ENCODE measurements at places on chromosomes 7 and 10.
A peak's percentile ranks its signal among the peaks of the same experiment; 100 is the strongest.

DNA sequence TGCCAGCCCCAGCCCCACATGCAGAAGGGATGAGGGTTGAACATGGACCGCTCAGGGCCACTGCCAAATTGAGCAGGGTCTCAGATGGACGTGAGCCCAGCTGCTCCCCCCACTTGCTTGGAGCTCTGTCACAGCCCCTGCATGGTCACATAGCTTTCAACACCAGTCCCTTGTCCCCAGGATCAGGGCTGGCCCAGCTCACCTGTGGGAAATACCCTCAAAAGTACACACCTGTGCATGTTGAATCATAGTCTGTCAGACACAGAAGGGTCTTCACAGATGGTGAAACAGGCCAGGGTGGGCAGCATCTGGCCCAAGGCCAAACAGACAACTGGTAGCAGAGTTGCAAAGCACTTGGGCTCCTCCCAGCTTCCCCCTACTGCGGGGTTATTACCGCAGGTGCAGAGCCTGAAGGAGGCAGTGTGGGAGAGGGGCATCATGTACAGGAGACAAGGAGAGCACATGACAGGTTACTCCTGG lies 77.6 kb upstream of the UNC5B start:
- DNase-seq: peak; percentile 27

- no peak for DNase-seq
These were observed 15.6 kb downstream of the RPA3 start for GRCh38 chr7:7702826-7703225.

GRCh38 chr10:102233997-102234396 lies 7.3 kb downstream of the PITX3 start:
- no peak for DNase-seq

DNA sequence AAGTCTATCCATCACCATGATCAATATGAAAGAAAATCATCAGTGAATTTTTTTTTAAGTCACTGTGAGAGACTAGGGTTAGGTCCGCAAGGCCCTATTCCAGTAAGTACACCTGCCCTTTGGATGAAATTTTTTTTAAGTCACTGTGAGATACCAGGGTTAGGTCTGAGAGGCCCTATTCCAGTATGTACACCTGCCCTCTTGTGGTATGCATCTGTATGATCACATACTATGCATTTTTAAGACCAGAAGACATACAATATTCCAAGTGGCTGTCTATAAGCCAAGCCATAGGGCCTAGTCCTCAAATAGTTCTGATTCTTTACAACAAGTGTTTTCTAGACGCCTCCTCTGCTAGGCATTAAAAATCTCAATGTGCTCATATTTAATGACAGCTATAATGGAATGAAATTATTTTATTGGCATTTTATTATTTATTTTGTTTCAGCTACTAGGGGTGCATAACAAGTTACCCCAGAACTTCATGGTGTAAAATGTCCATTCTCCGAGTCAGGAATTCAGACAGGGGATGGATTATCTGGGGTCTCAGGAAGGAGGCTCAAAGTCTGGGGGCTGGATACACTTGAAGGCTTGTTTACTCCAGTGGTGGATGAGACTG lies 53.1 kb downstream of the TEX36 start:
- DNase-seq: no peak

- no peak for DNase-seq
These were observed 10.3 kb downstream of the TBL2 start for GRCh38 chr7:73567846-73568685.

- DNase-seq: no peak
These were observed 5.8 kb upstream of the ATP6V0E2 start for GRCh38 chr7:149867762-149868622.

DNA sequence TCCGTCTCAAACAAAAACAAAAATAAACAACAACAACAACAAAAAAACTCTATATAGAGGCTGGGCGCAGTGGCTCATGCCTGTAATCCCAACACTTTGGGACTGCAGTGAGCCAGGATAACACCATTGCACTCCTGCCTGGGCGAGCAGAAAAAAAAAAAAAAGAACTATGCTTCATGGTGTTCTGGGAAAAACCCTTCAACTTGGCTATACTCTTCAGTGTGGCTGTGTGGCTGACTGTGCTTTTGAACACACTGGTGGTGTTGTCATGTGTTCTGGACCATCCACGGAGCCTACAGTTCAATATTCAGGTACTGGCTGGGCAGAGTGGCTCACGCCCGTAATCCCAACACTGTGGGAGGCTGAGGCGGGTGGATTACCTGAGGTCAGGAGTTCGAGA lies 26.5 kb downstream of the SNX8 start:
- DNase-seq: no peak

GRCh38 chr7:70406186-70406949 lies 725.6 kb upstream of the GALNT17 start:
- DNase-seq: no peak

DNA sequence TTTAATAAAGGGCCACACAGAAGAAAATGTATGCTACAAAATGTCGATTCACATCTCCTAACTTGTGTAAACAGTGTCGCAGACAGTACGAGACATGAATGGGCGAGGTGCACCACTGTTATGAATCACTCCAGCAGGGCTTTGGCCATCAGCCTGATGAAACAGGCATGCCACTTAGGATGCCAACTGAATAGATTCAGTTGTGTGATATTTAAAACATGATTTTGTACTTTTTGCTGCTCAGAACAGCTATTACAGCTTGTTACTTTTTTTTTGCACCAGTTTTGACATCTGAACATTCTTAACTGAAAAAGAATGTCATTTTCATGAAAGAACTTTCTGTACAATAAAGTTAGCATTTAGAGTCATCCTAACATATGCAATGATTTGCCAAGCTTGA lies 138.1 kb downstream of the VTI1A start:
- no peak for DNase-seq

- DNase-seq: no peak
These were observed 121.1 kb downstream of the HGF start for GRCh38 chr7:81648716-81649115.

- no peak for DNase-seq
These were observed 112.0 kb downstream of the PDE1C start for GRCh38 chr7:31958226-31958625.

GRCh38 chr7:28062197-28062991 lies 118.2 kb downstream of the JAZF1 start:
- DNase-seq: peak; percentile 66

DNA sequence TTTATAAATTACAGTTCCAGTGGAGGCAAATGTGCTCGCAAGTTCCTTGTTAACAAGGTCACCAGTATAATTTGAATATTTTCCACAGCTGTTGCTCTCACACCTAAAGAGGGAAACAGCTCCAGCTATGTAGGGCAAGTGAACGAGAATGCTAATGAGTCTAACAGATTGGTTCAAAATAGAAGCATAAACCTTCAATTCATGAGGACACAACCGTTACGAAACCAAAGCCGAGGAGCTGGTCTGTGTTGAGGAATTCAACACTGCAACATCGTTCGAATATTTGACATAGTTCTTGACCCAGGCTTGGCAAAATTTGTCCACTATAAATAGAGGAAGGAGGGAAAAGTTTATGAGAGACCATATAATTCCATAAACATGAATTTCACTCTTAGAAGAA lies 161.3 kb downstream of the KLF6 start:
- no peak for DNase-seq

GRCh38 chr7:1223196-1223981 lies 9.3 kb upstream of the UNCX start:
- DNase-seq: no peak

DNA sequence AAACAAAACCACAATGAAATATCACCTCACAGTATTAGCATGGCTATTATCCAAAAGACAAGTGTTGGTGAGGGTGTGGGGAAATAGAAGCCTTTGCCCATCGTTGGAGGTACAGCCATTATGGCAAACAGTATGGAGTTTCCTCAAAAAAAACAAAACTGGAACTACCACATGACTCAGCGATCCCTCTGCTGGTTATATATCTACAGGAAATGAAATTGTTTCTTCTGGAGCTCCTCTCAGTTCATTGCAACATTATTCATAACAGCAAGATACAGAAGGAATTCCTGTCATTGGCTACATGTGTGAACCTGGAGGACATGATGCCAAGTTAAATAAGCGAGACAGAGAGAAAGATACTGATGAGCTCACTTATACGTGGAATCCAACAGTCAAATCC lies 2.4 kb upstream of the UBE3C start:
- DNase-seq: no peak

DNA sequence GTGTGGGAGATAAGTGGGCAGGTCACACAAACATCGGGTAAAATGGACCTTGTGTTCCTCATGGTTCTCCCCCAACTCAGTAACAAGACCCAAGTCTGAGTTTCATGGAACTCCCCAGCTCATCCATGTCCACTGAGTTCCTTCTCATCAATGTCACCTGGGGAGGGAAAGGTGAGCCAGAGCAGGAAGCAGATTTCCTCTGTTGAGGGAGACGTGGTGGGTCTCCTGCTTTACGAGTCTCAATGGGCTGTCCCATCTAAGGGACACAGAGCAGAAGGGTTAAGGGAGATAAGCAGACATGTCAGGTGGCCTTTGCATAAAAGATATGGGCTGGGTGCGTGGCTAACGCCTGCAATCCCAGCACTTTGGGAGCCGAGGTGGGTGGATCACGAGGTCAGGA lies 56.5 kb upstream of the SORCS3 start:
- DNase-seq: no peak

GRCh38 chr7:5694221-5694754 lies 87.2 kb downstream of the RNF216 start:
- no peak for DNase-seq

DNA sequence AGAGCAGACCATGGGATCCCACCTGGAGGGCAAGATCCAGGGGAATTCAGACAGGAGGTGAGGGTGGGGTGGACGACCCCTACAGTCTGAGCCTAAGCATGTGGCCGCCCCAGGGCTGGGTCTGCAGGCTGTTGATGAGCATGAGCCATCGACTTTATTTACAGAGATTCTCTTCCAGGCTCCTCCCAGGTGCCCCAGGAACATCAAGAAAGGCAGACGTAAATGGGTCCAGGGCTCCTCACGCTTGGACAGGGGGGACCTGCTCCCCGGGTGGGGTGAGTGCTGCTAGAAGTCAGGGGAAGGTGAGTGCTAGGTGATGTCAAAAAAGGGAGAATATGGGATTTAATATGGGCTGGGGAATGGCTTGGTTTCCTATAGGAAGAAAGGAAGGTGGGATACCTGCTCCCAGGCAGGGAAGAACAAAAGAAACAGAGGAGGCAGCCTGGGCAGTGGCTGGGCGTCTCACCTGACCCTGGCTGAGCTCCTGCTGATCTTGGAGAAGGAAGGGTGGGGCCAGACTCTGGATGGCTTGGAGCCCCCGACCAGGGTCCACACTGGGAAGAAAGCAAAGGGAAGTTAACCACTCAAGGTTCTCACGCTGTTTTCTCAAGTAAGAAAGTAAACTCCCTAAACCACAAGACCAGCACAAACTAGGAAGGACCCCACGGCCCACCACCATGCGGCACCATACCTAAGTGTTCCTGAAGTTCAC lies 162.1 kb upstream of the SHH start:
- DNase-seq: no peak

DNA sequence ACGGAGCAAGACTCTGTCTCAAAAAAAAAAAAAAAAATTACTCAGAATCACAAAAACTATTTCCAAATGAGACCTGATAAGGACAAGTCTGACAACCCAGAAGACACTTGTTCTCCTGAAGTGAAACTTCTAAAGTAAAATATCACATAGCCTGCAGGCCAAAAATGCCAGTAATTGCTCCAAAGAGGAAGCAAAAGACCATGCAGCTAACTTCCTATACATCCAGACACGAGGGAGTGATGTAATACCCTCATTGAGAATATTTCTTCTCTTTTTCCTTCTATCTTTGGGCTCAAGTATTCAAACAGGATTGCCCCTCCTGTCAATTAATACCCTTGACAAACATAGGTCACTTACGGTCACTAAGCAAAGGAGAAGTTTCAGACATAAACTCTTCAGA lies 31.2 kb downstream of the ARMH3 start:
- no peak for DNase-seq

DNA sequence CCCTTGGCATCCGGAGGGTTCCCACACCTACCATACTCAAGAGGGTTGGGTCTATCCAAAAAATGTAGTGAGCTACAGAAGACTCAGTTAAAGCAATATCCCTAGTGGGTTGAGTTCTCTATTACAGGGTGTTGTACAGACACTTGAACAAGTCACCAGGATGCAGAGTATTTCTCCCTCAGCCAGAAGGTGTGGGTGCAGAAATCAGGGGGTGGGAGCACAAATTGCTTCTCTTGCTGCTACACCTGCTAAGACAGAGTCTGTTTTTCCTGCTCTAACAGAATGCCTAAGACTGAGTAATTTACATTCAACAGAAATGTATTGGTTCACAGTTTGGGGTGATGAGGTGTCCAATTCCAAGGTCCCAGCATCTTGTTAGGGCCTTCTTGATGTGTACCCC lies 433.4 kb downstream of the TCERG1L start:
- DNase-seq: no peak

- DNase-seq: no peak
These were observed 30.4 kb downstream of the VPS50 start for GRCh38 chr7:93262535-93262934.

- DNase-seq: no peak
These were observed 21.3 kb downstream of the ECHDC3 start for GRCh38 chr10:11763501-11763861.

GRCh38 chr7:31729195-31729804 lies 42.3 kb downstream of the PPP1R17 start:
- no peak for DNase-seq

DNA sequence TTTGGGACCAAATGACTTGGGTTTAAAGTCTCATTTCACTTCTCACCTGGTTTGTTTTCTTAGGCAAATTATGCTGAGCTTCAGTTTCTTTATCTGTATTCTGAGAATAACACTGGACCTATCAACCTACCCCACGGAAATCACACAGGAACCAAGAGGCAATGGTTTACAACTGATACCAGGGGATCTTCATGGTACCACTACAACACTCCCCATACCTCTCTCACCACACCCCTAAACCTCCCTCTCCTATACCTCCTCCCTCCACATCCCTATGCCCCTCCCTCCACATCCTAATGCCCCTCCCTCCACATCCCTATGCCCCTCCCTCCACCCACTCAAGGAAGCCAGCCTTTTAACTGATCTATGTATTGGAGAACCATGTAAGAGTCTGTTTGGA lies 9.9 kb downstream of the FAM204A start:
- DNase-seq: no peak

GRCh38 chr7:140350056-140350455 lies 48.3 kb downstream of the SLC37A3 start:
- DNase-seq: no peak

- peak; percentile 13 for DNase-seq
These were observed 25.6 kb upstream of the IL15RA start for GRCh38 chr10:6002809-6003510.

DNA sequence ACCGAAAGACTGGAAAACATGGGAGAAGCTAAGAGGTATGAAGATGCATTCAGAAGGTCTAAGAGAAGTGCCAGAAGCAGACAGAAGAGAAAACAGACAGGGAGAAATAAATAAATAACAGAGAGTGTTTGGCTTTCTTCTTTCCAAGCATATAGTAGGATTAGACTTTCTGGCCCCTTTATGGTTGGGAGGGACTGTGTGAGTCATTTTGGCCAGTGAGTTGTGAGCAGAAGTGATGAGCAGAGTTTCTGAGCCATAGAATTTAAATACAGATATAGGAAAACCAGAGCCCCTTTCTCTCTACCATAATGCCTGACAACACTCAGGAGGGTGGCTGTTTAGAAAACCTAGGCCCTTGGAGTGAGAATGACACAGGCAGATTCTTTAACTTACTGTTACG lies 171.0 kb downstream of the PPP1R17 start:
- DNase-seq: no peak

GRCh38 chr10:17771017-17771416 lies 19.0 kb downstream of the TMEM236 start:
- DNase-seq: no peak

All from liver (tissue), 10 donors.